HTR-8/SVneo (cell line): ENCODE measurements at places on chromosomes 5 and 9.

- peak; percentile 81 for DNase-seq
Observed at GRCh38 chr9:134551644-134552348, 89.8 kb upstream of the COL5A1 start.

DNA sequence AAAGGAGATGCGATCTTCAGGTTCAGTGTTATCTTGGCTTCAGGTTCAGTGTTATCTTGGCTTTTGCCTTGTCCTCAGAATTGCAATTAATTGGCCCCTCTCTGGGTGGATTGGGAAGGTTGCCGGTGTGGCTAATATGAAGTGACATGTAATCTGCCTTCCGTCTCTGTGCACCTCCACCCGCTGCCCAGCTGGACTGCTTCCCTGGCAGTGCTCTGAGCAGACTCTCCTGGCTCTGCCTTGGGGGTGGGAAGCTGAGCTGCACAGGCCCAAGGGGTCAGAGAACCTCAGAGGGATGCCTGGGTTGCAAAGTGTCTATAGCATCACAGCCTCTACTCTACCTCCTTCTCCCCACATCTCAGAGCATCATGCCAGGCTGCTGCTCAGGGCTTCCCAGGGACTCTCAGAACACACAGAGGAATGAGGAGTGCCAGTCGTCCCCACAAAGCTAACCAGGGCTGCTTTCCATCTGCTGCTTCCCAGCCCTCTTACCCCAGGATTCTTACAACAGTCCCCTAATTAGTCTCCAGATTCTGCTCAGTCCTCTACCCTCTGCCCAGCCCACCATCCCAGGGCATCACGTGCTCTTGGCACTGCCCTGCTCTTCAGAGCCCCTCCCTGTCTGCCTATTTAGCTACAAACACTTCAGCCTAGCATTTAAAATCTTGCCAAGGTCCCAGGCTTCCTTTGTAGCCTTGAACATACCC is 54.4 kb upstream of the AFAP1L1 start:
- DNase-seq, result no peak

GRCh38 chr5:168660691-168661090 is 81.5 kb upstream of the PANK3 start:
- no peak for DNase-seq

DNA sequence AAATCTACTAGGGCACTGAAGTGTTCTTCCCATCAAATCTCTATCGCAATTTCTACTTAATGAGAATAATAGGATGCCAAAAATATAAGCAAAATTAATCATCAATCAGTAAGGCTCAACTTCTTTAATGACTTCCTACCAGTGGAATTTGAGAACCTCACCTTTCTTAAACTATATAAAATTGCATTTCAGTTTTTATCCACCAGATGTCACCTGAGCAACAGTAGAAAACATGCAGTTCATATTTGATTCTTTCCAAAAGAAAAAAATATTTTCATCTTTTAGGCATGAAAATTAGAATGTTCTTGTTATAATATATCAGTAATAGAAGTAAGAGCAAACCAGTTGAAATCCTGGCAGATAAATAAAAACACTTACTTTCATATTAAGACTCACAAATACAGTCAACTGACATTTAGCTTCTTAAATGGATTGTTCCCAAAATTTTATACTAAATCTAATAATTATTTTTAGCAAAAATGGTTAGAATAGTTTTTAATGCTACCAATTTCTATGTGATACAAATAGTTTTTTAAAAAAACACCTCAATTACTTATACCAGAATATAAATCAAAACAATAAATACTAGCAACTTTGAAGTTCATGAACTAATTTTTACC is 13.4 kb upstream of the CCDC112 start:
- DNase-seq, result peak; percentile 14

DNA sequence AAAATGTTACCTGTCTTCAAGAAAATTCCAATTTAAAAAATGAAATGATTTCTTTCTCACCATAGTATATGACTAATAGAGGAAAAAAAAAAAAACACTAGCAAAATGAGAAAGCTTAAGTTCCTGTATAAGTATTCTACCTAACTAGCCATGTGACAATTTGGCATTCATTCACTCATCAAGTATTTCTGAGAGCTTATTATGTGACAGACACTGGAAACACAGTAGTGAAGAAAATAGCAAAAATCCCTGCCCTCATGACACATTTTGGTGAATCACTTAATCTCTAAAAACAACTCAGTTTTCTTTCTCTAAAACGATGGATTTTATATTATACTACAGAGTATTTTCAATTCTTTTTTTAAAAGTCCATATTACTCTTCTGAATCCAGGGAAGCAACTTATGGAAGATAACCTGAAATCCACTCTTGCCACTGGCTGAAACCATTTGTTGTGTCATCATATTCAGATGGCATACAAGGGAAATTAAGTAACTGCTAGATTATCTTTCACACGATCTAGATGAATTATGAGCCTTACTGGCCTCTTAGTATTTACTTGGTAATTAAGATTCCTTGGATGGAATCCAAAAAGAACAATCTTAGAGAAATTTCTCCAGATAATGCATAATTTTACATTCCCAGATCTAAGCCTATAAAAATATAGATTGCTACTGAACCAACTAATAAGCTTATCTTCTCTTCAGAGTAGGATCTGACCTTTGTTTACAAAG is 5.5 kb downstream of the PTBP3 start:
- no peak for DNase-seq

- no peak for DNase-seq
Observed at GRCh38 chr5:173835661-173836060, 52.5 kb upstream of the CPEB4 start.

- no peak for DNase-seq
Observed at GRCh38 chr5:150406723-150407095, 6.0 kb downstream of the CD74 start.

- no peak for DNase-seq
Observed at GRCh38 chr5:160213537-160213936, 15.8 kb upstream of the FABP6 start.
